ENCODE measurements at places on chromosomes 3 and 15. TPM values are rescaled to one million over a fixed set of nuclear protein-coding genes. Genes with fewer than 3 reads are reported as not detected.

DNA sequence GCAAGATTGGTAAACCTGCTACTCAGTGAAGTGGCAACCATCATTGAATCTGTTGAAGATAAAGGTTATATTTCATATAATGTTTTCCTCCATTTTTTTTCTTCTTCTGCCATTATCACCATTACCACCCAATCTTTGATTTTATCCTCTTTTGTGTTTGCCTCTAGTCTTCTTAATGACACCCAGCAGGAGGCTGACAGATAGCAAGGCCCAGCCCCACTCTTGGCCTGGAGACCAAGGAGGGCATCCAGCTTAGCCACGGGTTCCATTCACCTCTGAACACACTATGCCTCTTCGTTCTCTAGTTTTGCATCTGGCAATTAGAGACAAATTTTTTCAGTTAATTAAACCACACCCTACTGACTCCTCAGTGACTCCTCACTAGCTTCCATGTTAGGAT, 129.7 kb downstream of the TPRG1 start:
- DNase-seq, result no peak

DNA sequence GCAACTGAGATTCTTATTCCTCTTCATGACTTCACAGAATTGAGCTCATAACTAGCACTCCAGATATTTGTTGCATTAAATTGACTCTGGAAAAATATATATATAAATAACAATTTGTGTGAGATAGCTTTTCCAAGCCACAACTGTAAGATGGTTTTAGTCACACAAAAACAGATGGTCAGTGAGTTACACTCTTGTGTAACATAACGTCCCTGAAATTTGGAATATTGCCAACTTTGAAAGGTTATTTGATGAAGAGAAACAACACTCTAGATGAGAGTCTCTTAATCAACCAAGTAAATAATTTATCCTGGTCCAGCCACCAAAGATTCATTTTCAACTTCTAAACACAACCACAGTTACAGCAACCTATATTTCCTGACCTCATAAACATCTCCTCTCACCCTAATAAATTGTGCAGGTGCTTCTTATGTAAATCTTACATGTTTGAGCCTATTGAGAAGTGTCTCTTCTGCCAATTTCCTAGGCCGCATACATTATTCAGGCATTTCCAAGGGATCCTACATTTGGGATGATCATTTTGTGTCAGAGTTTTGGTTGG, 84.9 kb upstream of the ACP3 start:
- no peak for DNase-seq

GRCh38 chr3:38404286-38404685, 49.4 kb upstream of the ACVR2B start:
- peak; percentile 37 for DNase-seq

DNA sequence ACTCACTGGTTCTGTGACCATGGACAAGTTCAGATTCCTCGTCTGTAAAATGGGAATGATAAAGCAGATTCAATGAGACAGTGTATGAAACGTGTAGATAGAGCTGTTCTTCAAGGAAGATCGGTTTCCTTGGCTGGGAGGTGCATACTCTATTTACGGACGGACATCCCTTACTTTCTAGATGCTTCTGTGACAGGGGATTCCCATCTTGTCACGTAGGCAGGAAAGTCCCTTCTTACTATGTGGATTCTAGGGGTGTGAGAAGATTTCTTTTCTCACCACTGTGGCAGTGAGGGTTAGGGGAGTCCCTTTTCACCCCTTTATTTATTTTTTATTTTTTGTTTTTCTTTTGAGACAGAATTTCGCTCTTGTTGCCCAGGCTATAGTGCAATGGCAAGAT, 180.9 kb upstream of the TBL1XR1 start:
- no peak for DNase-seq

GRCh38 chr3:197216169-197216860, 82.1 kb downstream of the DLG1 start:
- no peak for DNase-seq

- DNase-seq, result no peak
Measured at GRCh38 chr15:48411971-48412591, 80.9 kb downstream of the DUT start.

Gene PSMD6
- total RNA-seq, result 72.4 TPM

DNA sequence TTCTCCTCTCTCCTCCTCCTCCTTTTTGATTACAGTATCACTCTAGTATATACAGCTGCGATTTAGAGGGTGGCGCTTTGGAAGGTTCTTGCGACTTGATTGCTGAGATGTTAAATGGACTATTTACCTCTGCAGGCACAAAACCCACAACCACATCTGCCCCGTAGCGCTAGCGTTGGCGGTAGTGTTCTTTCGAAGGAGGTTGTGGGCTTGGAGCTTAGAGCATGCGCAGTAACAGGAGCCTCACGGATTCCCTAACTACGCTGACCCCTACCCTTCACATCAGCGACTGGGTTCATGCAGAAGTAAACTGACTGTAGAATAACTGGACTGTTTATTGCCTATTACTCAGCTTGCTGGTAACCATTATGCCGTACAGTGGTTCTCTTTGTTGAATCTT, 58.0 kb downstream of the CGGBP1 start:
- DNase-seq, result no peak

Gene EFCC1
- total RNA-seq, result 3.0 TPM

Gene ADAMTS7
- total RNA-seq, result 0.59 TPM

GRCh38 chr3:115710799-115711198, 87.5 kb downstream of the GAP43 start:
- no peak for DNase-seq

- DNase-seq, result no peak
Measured at GRCh38 chr15:91116113-91117067, 16.3 kb downstream of the SV2B start.

- DNase-seq, result peak; percentile 97
Measured at GRCh38 chr3:197456261-197457091, 99.3 kb downstream of the BDH1 start.

- peak; percentile 19 for DNase-seq
Measured at GRCh38 chr15:67892559-67893377, 52.9 kb upstream of the RNU6-1 start.

- no peak for DNase-seq
Measured at GRCh38 chr15:65354835-65355172, 23.0 kb downstream of the IGDCC3 start.

GRCh38 chr3:111979434-111980038, 710 bp downstream of the ABHD10 start:
- DNase-seq, result no peak

DNA sequence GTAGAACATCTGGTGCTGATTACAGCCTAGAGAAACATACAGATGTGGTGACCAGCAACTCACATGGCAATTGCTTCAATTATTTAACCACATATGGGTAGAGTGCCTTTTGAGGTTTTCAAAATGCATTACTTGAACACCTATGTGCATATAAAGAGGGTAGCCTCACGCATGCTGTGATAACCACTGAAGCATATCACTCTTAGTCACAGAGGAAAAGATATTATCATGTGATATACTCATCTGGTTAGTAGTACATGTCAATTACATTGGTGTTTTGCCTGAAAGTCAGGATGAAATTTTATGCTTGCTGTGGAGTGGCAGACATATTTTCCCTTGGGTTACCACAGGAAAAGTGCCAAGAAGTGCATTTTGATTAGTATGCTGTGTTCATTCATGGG, 459.3 kb upstream of the AGTR1 start:
- no peak for DNase-seq

Gene CD200R1
- total RNA-seq, result 5.9 TPM
